Hippocampal formation (tissue), 2 donors: ENCODE measurements at places on chromosomes 12 and 14.

DNA sequence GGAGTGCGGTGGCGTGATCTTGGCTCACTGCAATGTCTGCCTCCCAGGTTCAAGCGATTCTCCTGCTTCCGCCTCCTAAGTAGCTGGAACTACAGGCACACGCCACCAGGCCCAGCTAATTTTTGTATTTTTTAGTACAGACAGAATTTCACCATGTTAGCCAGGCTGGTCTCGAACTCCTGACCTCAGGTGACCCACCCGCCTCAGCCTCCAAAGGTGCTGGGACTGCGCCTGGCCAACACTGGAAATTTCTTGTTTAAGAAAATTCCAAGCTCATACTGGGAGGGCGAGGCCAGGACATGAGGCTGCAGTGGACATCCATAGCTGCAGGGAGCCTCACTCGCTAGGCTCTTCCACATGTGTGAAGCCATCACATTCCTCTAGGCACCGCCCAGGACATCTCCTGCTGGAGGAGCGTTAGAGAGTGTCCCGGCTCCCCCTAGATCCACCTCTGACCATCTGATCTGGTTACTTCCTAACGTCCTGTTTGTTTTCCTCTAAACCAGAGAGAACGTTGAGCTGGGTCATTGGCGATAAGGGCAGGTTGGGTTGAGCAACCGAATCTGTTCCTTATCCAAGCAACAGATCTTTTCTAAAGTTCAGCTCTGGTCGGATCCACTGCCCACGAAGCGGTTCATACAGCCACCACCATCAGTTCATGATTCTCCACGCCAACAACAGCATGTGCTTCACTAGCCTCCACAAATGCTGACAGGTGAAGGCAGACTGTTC, 108.2 kb upstream of the MED13L start:
- no peak for DNase-seq

DNA sequence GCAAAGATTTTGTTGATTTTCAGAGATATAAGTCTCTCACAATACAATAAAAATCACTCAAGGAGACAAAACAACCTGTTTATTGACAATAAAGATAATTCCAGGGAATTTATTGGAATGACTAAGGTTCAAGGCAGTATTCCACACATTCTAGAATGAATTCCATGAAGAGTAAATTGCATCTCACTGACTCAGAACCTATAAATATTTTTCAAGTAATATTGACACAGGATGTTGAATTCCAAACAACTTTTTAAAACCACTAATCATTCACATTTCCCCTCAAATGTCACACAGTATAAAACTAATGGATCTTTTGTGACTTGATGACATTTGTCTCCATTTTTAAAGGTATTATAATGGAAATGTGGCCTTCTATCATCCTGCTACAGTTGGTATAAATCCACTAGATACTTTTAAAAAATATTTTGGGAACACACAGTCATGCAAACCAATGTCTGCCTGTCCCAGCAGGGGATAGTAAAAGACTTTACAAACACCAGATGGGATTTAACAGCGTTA, 42.1 kb upstream of the LGR5 start:
- no peak for DNase-seq

DNA sequence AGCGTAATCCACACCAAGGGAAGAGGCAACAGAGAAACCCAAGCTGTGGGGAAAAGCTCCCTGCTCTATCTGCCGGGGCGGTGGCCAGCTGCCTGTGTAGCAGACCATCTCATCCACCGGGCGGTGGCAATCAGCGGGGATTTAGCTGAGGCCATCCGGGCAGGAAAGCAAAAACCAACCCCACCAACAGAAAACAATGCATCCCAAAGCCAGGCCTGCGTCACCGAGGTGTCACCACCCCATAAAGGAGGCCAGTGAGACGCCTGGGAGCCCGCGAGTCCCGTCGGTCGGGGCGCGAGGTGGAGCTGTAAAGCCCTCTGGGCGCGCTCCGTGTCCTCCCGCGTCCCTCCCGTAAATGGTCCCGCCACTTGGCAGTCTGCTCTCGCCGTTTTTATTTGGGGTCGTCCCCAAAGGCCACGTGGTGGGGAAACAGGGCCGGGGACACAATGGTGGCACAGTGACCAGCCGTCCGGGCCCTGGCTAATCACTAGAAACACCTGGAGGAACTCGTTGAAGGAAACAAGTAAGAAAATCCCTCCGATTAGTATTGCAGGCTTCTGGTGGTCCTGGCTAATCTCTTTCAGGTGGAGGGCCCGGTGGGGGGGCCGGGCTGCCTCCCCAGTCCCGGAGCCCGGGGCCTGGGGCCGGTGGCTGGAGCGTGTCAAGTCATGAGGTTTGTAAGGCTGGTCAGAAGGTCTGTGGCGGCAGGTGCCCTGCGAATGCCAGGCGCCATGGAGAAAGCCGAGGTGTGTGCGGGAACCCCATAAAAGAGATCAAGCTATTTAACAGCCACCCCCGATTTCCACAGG, 94.7 kb upstream of the GSC start:
- no peak for DNase-seq

- DNase-seq = no peak
These were observed 58.7 kb downstream of the WSCD2 start for GRCh38 chr12:108187831-108188230.

- no peak for DNase-seq
These were observed 116.9 kb downstream of the PPHLN1 start for GRCh38 chr12:42442888-42443287.

DNA sequence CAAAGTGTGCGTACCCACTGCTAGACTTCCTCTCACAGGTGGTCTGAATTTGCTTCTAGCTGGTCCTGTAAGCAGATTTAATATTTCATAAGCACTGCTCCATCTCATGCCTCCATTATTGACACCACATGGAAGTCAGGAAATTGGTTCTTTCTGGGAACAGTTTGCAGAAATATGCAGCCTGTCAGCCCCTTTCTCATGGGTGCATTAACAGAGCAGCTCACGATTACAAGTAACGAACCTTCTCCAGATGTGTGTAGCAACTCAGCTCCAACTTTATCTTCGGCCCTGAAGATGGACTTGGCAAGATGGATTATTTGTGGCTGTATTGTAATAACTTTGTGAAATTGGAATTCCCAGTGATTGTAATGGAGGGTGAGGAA, 214.5 kb upstream of the DDHD1 start:
- no peak for DNase-seq

DNA sequence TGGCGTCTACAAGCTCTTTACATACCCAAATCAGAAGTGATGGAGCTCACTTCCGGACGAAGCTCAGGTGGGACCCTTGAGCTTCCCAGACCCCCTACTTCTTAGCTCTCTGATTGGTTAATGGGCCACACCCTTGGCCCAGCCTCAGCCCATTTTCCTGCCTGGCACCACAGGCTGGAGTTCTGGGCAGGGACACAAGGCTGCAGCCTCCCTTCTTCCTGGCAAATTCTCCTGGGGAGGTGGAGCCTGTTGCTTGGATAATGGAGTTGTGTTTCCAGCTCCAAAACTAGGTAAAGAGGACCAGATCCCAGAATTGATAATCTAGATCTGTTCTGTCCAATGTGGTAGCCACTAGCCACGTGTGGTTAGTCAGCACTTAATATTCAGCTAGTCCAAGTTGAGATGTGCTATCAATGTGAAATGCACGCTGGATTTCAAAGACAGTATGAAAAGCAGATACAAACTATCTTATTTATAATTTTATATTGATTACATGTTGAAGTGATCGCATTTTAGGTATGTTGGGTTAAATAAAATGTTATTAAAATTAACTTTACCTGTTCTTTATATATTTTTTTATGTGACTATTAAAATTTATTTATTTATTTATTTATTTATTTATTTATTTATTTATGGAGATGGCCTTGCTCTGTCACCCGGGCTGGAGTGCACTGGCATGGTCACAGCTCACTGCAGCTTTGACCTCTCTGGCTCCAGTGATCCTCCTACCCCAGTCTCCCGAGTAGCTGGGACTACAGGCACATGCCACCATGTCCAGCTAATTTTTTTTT, 12.6 kb upstream of the FAIM2 start:
- DNase-seq = no peak

DNA sequence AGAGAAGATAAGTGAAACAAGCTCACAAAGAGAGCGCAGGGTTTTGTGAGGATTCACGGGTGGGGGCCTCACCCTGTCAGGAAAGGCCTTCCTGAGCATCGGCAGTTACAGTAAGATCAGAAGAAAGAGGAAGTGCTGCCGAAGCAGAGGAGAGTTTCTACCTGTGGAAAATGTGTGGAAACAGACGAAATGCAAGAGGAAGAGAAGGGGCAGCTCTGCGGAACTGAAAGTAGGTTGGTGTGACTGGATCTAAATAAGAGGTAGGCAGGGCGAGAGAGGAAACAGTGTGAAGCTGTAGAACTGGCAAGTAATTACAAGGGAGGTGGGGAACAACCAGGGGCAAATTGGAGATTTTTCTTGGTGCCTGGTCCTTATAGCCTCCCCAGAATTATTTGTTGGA, 2.6 kb downstream of the GPR68 start:
- DNase-seq = no peak

GRCh38 chr12:94603434-94604365, 46.7 kb downstream of the TMCC3 start:
- DNase-seq = peak; percentile 14

- no peak for DNase-seq
These were observed 53.8 kb upstream of the NPFF start for GRCh38 chr12:53560912-53561589.

GRCh38 chr12:96811083-96811482, 96.0 kb upstream of the NEDD1 start:
- DNase-seq = no peak

DNA sequence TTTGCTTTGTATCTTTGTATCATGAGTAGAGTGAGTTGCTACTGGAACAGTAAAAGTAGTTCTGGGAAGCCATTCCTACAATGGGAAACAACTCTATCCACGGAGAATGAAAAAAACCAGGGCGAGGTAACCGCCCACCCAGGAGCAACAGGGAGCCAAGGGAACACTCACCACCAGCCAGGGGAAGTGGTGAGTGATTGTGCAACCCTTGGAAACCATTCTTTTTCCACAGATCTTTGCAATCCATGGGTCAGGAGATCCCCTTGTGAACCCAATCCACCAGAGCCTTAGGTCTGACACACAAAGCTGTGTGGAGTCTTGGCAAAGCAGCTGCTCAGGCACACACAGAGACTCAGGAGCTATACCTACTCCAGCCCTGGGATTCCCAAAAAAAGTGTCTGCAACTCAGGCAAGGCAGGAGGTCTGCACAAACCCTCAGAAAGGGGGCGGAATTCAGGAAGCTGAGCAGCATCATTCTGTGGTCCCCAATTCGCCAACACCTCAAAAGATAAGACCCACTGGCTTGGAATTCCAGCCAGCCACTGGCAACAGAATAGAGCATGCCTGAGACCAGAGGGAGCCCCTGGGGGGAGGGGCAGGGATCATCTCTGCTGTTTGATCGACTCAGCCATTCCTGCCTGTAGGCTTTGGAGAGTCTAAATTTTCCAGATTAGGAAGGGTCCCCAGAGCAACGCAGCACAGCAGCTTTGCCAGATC, 52.1 kb upstream of the PPFIA2 start:
- no peak for DNase-seq

DNA sequence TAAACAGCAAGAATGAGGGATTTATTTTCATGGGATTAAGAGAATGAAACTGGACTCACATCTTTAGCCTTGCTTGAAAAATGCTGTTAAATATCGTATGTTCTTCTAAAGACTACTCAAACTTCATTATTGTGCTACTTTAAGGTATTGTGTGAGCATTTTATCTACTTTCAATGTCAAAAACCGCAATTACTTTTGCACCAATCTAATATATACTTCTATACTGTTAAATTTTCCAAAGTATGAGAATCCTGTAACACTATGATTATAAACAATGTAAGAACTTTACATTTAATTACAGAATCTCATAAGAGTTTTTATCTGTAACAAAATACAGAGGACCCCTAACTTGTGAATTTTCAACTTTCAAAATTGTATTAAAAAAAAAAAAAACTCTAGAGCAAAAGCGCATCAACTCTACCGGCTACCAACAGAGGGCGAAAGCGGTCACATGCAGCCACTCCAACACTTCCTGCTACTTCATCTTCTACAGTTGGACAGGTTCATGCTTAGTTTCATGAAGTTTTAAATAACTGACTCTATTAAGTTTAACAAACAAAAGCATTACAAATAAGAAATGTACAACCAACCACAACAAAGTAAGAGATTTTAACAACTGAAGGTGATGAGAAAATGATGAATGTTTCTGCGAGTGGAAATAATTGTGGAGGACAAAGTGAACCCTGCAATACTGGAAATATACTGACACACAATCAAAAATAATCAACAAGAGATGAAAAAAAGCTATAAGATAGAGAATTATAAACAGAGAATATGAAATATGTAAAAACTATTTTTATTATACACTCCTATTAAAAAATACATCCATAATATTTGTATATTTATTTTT, 210.9 kb downstream of the MED13L start:
- DNase-seq = no peak
